CD4-positive, alpha-beta T cell treated with Interleukin-12 subunit alpha and Interleukin-12 subunit beta, for 1 hour (primary cell): ENCODE measurements at places on chromosomes 7 and 10.

- DNase-seq: no peak
Observed at GRCh38 chr7:150992833-150993302, 2.1 kb downstream of the NOS3 start.

DNA sequence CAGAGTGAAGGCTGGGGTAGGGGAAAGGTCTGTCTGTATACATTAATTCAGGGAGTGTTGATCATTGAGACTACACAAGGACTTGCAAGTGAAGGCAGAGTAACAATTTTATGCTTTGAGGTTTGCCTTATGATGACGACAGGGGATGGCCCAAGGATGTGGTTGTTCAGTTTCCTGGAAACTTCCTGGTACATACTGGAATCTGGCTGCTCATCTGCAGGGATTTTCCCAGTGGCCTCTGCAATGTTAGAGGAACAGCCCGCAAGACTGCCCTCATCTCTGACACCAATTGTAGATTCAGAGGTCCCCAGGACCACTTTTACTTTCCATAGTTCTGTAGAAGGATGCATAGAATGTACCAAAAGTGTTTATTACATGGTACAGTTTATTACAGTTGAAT, 189.6 kb downstream of the TMEM178B start:
- no peak for DNase-seq

DNA sequence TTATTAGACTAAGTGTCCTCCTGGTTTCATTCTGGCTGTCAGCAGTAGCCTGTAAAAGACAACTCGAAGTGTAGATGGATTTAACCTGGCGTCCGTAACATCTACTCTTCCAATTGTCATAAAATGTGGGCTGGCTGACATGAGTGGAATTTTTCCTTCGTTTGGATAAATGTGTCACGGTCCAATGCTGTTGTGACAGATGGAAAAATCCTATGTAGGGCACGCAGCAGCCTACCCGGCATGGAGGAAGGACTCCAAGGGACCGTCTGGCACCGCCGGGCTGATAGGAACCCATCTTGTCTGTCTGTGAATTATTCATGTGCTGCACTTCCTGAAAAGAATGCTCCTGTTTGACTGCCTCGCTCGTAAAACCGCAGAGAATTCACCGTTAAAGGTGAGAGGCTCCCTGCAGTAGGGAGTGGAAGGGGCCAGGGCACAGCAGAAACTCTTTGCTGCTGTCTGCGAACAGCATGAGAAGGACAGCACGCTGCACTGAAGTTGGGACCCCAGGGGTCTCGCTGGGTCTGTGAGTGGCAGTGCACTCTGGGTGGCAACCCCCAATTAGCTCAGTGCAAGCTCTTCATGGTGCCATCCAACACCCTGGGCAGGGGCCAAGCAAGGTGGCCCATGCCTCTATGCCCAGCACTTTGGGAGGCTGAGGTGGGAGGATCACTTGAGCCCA, 1.6 kb upstream of the ORAI2 start:
- DNase-seq: peak; percentile 83

GRCh38 chr7:103048833-103049232, 25.8 kb downstream of the FBXL13 start:
- DNase-seq: no peak

GRCh38 chr10:17022466-17022825, 107.2 kb downstream of the CUBN start:
- no peak for DNase-seq

- DNase-seq: no peak
Observed at GRCh38 chr7:44065431-44066110, at the start of gene PGAM2. TSS of gene PGAM2 (minus strand) at chr7:44065567. CDS start at chr7:44065529, 38 bp downstream.

DNA sequence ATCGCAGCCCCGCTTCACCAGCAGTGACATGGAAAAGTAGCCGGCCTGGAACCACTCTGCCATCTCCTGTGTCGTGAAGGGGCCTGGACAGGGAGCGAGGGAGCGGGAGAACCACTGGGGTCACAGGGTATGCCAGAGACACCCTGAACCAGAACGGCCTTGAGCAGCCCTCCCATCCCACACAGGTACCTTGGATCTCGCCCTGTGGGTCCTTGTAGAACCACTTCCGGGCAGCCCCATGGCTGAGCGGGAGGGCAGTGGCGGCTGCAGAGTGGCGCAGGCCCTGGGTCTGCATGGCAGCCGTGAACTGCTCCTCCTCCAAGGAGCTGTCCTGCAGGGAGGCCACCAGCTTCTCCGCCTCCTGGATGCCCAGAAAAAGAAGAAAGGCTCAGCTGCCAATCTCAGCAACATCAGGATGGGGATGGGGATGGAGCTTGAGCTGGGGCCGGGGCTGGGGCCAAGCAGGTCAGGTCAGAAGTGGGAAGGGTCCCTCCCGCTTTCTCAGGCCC, 9.5 kb downstream of the GIGYF1 start:
- no peak for DNase-seq

DNA sequence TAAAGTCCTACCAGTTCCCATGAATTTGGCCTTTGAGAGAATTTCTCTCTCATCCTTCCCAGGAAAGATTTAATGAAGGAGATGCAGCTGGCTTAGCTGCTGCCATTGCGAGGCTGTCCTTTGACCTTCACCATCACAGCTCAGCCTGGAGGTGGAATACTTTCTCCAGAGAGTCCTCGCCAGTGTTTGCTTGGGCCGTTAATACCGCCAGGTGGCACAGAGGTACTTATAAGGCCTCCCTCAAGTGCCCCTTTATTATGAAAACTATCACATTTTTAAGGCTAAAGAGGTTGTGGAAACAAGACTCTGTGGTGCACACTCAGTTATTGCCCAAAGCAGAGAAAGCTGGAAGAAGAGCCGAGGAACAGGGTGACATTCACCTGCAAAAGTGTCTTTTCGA, 330.6 kb downstream of the CCSER2 start:
- DNase-seq: no peak

- DNase-seq: no peak
Observed at GRCh38 chr10:73814896-73815718, 3.7 kb upstream of the NDST2 start.

GRCh38 chr7:116150588-116150987, 59.8 kb upstream of the TES start:
- no peak for DNase-seq

GRCh38 chr10:78942091-78942501, 126.7 kb upstream of the ZMIZ1 start:
- DNase-seq: no peak

DNA sequence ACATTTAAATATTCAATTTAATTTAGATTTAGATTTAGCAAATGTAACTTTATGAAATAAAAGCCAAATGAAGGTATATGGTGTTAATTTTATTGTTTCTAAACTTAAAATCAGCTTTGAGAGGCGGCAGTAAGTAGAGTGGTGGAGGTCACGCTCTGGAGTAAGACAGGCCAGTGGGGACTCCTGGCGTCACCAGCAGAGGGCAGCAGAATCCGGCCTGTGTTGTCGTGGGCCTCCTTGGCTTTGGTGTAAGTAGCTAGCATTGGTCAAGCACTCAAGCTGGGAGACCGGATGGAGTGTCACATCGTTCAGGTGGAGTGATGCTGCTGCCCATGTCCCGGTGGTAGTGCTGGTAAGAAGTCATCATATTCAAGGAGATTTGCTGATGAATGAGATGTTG, 98.7 kb upstream of the DNAJB6 start:
- no peak for DNase-seq

- no peak for DNase-seq
Observed at GRCh38 chr10:49620286-49620810, 6.5 kb downstream of the CHAT start.

- peak; percentile 70 for DNase-seq
Observed at GRCh38 chr10:43417950-43418768, 9.2 kb upstream of the HNRNPF start.

DNA sequence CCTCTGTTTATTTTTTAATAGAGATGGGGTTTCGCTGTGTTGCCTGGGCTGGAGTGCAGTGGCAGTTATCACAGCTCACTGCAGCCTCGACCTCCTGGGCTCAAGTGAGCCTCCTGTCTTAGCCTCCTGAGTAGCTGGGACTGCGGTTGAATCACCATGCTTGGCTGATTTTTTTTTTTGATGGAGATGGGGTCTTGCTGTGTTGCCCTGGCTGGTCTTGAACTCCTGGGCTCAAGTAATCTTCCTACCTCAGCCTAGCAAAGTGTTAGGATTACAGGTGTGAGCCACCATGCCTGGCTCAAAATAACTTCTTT, 8.1 kb downstream of the DYNC2I1 start:
- no peak for DNase-seq

DNA sequence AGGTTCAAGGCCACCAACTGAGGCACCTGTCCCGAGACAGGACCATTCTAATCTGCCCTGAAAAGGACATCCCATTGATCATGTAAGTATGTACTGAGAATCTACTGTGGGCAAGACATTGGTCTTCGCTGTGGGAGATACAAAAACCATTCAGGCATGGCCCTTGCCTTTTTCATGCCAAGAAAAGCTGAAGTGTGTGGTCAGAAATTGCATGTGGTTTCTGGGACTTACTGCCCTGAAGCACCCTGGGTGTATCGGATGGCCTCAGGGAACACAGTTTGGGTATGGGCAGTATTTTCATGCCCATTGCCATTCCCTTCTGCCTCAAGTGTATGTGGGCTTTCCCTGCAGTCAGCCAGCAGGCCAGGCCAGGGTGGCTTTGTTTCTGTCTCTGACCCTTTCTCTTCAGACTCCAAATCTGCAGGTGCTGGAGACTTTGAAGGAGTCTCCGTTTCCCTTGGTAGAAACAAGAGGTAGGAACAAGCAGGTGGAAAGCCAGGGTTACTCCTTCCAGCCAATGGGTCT, 285.7 kb downstream of the ZEB1 start:
- DNase-seq: no peak

DNA sequence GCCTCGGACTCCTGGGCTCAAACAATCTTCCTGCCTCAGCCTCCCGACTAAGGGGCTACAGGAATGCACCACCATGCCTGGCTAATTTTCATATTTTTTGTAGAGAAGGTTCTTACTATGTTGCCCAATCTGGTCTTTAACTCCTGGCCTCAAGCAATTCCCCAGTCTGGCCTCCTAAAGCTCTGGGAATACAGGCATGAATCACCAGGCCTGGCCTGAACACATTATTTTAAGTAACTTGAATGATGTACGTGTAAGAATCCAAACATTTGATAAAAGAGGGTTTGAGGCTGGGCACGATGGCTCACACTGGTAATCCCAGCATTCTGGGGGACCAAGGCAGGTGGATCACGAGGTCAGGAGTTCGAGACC, 13.0 kb upstream of the BAMBI start:
- DNase-seq: no peak

DNA sequence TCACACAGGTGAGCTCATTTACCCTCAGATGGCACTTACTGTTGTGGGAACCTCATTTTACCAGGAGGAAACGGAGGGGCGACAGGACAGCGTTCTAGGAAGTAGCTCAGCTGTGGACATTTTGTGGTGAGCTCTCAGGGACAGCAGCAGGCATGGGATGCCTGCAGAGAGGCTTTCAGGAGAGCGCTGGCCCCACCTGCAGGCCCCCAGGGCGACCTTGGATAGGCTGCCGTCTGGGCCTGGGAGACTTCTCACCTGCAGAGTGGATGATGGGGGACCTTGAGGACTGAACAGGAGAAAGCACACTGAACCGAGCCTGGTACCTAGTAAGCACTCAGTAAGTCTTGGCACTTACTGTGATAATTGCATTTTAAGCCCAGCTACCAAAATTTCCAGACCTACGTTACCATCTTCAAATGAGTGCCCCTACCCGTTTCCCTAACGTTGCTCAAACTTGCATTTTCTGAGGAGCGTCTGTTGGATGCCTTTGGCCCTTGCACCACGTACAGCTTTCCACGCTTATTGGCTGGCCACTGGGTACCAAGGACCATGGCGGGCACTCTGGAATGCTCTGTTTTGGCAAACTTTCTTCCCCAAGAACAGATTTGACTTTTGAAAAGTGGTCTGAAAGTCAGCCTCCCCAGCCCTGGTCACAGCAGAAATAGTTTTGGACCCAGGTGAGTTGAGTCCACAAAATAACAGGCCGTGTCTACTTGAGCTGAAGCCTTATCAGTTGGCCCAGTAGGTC, 223.4 kb downstream of the EBF3 start:
- no peak for DNase-seq

- no peak for DNase-seq
Observed at GRCh38 chr7:43647339-43647672, 64.4 kb downstream of the STK17A start.

- peak; percentile 74 for DNase-seq
Observed at GRCh38 chr10:97072851-97073665, 112.7 kb downstream of the SLIT1 start.

DNA sequence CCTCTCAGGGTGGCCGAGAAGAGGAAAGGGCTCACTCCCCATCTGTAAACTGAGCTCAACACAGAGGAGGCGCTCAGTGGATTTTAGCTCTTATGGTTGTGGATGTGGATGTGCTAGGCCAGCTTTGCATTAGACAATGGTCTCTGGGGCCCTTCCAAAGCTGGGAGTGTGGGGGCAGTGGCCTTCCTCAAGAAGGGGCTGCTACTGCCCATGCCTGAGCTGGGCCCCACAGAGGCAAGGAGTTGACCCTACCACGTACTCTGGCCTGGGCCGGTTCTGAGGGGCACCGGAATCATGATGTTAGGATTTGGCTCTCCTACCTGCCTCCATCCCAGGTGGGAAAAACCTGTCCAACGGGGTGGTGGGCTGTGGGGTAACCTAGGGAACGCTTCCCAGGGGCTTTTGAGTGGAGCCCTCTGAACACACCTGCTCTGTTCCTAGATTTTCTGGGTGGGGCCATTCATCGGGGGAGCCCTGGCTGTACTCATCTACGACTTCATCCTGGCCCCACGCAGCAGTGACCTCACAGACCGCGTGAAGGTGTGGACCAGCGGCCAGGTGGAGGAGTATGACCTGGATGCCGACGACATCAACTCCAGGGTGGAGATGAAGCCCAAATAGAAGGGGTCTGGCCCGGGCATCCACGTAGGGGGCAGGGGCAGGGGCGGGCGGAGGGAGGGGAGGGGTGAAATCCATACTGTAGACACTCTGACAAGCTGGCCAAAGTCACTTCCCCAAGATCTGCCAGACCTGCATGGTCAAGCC, 11.5 kb downstream of the AQP1 start:
- DNase-seq: no peak

DNA sequence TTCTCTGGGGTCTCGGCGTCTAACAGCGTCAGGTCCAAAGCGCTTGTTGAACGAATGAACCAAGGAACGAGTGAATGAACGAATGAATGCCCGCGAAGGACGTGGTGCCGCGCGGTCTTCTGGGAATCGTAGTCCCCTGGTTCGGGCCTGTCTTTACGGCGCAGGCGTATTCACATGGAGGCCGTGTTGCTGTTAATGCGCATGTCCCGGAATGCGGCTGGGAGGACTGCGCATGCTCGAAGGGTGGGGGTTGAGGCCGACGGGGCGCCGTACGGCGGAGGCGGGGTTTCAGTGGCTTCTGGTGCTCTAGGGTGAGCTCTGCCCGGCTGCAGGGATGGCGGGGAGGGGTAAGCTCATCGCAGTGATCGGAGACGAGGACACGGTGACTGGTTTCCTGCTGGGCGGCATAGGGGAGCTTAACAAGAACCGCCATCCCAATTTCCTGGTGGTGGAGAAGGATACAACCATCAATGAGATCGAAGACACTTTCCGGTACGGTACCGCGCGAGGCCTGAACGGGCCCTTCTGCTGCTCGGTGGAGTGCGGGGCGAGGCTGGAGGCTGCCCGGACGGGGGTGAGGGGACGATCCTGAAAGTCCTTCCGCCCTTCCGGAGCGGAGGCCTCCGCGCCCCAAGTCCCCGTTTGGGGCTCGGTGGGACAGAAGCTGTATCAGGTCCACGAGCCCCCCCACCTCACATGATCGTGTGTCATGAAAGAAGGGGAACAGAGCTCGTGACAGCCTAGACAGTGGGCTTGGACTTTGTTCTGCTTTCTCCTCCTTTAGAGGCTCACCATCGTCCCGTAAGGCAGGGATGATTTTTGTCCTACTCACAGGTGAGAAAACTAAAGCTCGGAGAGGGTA, at the start of gene ATP6V1F:
Gene ATP6V1F, plus strand, starts transcription at position 286 of the 862 bp plus-strand sequence. Its CDS starts 49 bp downstream, at position 335.
- DNase-seq: peak; percentile 99
